ENCODE measurements at places on chromosomes 6 and 20.

DNA sequence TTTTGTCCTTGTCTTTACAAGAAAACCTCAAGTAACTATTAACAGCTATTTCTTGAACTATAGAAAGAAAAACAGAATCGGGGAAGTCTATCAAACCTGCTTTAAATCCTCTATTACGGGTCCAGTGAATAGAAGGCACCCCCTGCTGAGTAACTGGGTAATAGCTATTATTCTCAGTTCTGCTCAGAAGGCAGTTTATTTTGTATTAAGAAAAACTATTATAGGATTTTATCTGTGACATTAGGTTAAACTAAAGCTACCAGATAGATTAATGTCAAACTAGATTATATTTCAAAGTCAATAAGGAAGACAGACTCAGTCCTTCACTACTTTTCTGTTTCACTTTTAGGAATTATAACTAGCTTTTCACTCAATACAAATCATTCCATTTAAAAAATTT is 93.7 kb downstream of the DST start:
- no peak for DNase-seq

- no peak for DNase-seq
Measured at GRCh38 chr6:16651871-16652270, 109.4 kb downstream of the ATXN1 start.

GRCh38 chr6:41717392-41717736 is 18.0 kb downstream of the TFEB start:
- no peak for DNase-seq

DNA sequence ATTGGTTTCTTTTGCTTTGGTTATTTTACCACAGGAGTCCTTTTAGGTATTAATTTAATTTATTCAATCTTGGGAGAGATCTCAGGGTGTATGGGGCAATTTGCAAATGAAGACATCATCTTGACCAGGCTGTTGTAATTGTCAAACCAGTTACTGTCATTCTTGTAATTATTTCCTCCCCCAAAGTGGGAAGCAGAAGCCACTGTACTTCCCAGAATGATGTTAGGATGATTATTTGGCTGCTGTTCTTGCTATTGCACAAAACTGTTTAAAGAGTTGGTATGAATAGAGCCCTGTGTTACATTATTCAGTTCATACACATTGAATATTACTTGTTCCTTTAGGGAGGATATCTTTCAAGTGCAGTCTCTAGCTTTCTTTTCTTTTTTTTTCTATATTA is 1.7 kb downstream of the TAAR6 start:
- no peak for DNase-seq

GRCh38 chr6:157221817-157222175 is 101.5 kb downstream of the TMEM242 start:
- DNase-seq, result no peak

DNA sequence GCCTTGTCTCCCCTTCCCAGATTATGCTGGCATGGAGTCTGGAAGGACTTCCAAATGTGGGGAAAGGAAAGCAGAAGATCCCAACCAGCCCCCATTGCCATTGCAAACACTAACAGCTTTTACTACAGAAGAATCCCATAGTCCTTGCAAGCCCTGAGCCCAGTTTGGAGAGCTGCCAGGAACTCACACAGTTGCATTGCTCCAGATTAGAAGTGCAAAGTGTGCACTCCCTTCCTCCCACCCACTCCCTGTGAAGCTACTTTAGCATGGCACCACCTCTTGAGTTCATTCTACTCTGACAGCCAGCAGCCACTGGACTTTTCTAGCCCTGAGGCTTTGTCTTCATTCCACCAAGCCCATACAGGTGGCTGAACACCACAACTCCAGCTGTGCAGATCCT is 67.6 kb downstream of the SLC22A2 start:
- DNase-seq, result no peak

GRCh38 chr6:34020807-34021553 is 124.9 kb downstream of the GRM4 start:
- no peak for DNase-seq

DNA sequence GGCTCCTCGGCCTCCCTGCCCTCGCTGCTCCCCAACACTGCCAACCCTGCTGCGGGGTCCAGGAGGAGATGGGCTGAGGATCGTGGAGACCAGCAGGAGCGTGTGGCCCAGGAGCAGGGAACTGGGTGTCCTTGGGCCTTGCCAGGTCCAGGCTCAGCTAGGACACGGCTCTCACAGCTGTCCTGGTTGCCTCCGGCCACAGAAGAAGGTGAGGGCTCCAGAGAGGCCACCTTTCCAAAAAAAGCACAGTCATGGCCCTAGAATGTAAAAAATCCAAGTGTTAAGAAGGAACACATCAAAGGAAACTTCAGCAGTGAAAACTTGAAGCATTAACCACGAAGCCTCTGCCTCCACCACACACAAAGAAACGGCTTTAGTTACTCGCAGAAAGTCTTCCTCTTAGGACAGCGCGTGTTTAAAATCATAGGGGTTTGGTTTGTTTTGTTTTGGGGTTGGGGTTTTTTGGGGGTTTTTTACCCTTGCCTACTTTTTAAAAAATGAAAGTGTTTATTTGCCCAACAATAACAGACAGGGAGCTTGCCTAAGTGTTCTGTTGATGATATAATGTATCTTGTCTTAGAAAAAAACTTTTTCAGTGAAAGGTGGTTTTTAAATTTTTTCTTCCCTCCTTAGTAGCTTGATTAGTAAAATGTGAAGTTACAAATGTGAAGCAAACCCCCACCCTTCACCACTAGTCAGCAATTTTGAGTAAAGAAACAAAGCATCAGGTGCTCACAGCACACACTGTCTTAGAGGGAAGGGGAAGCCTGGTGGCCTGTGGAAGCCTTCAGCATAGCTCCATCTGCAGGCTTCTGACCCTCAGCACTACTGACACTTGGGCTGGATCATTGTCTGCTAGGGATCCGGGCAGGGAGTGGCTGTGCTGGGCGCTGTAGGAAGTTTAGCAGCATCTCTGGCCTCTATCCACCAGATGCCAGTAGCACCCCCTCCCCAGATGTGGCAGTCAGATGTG is 60.0 kb downstream of the PTPN1 start:
- DNase-seq, result no peak

DNA sequence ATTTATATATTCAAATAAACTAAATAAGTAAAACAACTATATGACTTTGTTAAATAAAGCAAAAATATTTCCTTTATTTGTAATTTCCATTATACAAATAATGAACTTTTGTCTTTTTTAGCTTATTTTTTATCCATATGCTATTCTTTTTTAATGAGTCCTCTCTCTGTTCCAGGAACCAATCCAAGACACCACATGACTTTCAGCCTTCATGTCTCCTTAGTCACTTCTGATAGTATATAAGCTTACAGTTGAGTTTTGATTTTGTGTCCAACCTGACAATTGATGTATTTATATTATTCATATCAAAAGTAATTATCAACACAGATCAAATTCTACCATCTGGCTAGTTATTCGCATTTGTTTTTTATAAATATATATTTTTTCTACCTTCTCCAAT is 582.3 kb upstream of the GJE1 start:
- no peak for DNase-seq

DNA sequence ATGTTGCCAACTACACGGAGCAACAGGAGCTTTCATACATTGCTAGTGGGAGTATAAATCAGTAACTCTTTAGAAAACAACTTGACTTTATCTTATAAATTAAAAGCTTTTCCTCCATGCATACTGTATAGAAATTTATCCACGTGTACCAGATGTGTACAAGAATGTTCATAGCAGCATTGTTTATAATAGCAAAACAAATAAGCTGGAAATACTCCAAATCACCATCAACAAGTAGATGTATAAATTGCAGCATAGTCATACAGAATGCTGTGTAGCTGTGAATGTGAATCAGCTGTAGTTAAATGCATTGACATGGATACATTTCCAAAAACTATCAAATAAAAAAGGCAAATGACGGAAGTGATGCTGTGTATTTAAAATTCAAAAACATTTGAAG is 6.0 kb downstream of the PSMF1 start:
- DNase-seq, result no peak

DNA sequence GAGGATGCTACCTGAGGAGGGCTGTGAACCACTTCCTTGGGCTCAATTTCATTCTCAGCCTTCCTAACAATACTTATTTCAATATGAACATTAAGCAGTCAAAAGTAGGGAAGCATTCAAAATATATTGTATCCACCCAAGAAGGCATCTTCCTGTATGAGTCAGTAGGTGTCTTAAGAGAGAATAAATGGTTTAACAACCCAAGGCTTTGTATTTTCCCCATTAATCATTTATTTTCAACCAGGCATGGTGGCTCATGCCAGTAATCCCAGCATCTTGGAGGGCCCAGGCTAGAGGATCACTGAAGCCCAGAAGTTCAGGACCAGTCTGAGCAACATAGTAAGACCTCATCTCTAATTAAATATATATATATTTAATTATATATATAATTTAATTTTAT is 74.5 kb upstream of the MARCKS start:
- DNase-seq, result no peak

DNA sequence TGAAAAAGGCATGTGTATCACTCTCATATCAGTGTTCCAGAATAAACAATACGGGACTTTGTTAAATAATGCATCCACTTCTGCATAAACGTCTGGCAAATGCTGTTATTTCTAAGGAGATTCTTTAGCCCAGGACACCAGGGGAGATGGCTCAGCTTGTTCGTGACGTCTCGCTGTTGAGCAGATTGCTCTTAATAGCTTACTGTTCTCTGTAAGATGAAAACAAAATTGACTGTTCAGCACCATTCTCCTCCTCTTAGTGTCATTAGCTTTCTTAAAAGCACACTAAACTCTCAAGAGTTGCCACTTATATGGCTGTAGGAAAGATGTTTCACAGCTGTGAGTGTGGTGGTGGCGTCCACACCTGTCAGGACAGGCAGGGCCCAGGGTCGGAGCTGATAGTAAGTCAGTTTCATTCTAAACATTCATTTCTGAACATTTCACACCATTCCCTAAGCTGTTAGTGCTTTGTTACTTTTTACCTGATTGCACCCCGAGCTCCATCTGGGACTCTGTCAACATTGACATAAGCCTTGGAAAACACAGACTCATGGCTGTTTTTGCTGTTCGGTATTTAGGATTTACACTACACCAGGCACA is 132.1 kb downstream of the ZDHHC14 start:
- no peak for DNase-seq

DNA sequence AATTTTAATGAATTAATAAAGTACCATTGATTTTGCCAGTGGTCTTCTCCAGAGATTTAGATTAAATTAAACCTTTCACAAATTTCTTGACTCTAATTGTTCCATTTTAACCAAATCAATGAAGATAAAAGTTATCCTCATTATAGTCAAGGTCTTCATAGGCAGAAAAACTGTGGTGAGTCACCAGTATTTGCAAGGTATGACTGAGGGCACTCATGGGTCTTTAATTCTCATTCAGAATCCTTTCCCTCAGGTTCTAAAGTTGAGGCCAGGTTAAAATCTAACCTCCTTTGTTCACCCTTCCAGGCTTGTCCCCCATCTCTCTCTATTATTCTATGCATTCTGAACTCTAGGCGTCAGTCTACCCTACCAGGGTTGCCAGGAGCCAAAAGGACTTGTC is 93.9 kb downstream of the JAG1 start:
- no peak for DNase-seq

GRCh38 chr20:3614466-3614865 is 48.7 kb downstream of the GFRA4 start:
- DNase-seq, result no peak

DNA sequence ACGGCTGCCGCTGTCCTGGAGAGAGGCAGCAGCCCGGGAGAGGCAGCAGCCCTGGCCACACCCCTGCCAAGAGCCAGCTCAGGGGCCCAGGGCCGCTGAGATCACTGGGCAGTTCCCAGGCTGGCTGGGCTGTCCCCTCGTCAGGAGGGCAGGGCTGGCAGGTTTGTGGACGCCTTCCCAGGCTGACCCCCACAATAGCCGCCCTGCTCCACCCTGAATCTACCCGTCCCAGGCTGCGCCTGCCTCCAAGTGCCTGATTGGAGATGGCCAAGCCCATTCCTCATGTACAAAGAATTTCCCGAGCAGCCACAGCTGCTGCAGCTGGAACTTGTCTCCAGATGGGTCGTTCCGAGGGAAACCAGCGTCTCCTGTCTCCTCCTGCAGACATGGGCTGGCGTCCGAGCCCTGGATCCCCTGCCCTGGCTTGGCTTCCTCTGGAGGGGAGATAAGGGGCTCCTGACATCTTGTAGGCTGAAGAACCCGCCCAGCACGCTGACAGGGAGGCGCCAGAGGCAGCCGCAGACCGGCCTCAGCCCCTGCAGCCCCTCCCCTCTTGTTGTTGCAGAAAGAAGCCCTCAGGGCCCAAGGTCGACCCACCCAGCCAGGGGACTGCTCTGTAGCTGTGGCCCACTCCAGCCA is 9.4 kb upstream of the GATA5 start:
- DNase-seq, result no peak

DNA sequence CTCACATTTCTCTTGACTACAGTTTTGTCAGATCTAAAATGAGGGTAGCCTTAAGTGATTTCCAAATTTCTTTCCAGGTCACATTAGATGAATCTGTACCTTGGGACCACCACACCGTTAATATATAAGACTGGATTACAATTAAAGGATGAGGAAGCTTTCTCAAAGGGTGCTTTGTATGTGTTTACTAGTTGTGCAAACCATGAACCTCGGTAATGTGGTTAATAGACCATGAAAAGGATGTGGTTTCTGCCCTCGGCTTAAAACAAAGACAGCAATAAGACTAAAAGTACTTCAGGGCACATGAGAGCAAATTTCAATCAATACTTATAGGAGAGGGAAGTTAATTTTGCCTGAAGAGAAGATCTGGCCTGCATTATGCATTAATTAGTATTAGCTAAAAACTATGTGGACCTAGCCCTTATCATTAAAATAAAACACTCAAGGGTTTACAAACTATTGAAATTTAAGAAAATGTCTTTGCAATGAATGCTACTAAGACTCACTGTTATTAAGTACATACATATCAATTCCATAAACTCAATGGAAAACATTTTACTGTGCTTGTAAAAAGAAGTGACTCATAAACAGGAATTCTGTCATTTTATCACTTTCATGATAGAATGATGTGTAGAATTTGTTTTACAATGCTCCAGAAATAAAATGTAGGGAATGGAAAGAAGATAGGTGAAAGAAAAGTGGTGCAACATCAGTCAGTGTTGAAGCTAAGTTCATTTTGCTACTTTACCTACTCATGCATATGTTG is 936 bp upstream of the TMX4 start:
- DNase-seq, result no peak

GRCh38 chr20:43903953-43904826 is 10.5 kb upstream of the TOX2 start:
- no peak for DNase-seq

GRCh38 chr6:170091639-170092579 is 199.0 kb downstream of the DLL1 start:
- no peak for DNase-seq

GRCh38 chr6:124298730-124299129 is 495.1 kb downstream of the NKAIN2 start:
- DNase-seq, result no peak

GRCh38 chr6:16653226-16653625 is 108.0 kb downstream of the ATXN1 start:
- no peak for DNase-seq

- no peak for DNase-seq
Measured at GRCh38 chr20:3670511-3670910, 7.3 kb upstream of the GFRA4 start.

- DNase-seq, result no peak
Measured at GRCh38 chr6:83424392-83425018, 6.3 kb downstream of the ME1 start.

- no peak for DNase-seq
Measured at GRCh38 chr6:134983823-134984222, 33.9 kb upstream of the ALDH8A1 start.

GRCh38 chr20:62792182-62792939 is 3.9 kb upstream of the MRGBP start:
- no peak for DNase-seq

All from glomerular endothelial cell (primary cell).